IPS DF 19.7 (cell line): ENCODE measurements at places on chromosomes 5 and 9.

DNA sequence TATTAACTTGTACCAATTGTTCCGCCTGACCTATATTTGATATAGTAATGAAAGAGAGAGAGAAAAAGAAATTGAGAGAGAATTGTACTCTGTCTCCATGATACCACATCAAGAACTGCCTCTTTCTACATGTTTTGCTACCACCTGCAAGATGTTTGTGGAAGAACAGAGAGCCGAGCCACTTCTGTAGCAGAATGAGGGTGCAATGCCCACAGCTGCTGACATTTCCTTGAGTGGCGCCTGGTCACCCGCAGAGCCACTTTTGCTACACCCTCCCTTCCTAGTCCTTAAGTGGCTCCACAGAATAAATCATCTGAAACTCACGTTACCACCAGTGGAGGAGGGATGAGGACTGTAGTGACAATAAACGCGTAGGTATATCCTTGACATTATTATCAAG, 17.1 kb upstream of the FAM81B start:
- no peak for DNase-seq

- DNase-seq: peak; percentile 17
Observed at GRCh38 chr5:35815089-35815936, 41.4 kb upstream of the IL7R start.

GRCh38 chr9:89139455-89139854, 39.2 kb downstream of the SHC3 start:
- no peak for DNase-seq

GRCh38 chr5:28855626-28856025, 1817.2 kb upstream of the CDH9 start:
- no peak for DNase-seq

- no peak for DNase-seq
Observed at GRCh38 chr9:127776195-127776923, 2.1 kb downstream of the SH2D3C start.

- no peak for DNase-seq
Observed at GRCh38 chr9:18215626-18216025, 258.3 kb upstream of the ADAMTSL1 start.

GRCh38 chr5:99973779-99974178, 561.4 kb upstream of the FAM174A start:
- no peak for DNase-seq

DNA sequence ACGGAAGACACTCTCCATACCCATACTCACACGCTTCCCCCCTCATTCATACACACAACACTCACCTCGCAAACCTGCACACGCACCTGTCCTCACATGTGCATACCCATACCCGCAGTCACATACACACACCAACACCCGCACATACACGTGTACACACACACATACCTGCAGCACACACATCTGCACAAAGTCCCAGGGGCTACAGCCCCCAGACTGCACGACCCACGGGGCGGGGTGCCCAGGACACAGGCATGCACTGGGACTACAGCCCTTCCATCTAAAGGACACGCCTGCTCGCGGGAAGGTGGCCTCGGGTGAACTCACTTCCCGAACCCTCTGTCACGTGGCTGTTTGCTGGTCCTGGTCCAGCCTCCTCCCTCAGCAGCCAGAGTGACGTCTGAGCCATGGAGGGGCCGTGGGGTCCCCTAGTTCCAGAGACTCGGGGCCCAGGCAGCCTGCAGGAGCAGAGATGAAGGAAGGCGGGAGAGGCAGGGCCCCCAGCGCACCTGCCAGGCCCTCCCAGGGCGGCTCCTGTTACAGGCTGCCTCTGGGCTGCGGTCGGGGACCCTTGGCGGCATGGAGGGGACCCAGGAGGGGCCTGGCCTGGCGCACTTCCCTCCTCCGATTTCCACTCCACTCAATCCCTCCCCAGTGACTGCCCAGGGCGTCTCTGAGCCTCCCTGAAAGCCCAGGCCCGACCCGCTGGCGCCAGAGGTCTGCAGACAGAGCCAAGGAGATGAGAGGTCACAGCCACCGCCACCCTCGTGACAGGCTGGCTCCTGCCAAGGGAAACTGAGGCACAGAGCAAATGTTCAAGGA, 8.1 kb downstream of the SLC12A7 start:
- DNase-seq: no peak

- DNase-seq: no peak
Observed at GRCh38 chr5:162484986-162485385, 417.4 kb downstream of the GABRG2 start.

DNA sequence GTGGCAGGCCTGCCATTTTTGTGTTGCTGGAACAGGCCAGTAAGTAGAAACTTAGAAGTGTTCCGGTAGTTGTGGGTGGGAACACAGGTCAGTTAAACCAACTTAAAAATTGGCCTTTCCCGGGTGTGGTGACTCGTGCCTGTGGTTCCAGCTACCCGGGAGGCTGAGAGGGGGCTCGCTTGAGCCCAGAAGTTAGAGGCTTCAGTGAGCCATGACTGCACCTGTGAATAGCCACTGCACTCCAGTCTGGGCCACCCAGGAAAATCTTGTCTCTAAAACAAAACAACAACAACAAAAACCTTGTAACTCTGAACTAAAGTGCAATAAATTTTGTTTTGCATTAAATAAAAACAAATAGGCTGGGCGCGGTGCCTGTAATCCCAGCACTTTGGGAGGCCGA, 1.4 kb upstream of the NHP2 start:
- no peak for DNase-seq

DNA sequence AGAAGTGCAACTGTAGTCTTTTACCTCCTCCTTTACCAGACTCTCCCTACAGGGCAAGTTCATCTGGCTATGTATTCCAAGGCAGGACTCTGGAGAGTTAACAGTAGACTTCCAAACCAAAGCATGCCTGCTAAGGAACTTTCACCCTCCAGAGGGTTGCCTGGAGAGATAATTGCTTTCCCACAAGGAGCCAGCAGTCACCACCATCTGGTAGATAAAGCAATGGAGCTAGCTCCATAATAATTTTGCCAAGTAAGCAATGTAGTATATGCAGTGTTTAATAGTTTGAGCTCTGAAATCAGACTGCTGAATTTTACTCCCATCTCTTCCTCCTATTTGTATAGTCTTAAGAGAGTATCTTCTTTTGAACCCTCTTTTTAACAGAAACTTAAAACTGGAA, 566.8 kb upstream of the PTGER4 start:
- DNase-seq: no peak

- no peak for DNase-seq
Observed at GRCh38 chr9:109143881-109144562, 23.0 kb downstream of the FRRS1L start.

DNA sequence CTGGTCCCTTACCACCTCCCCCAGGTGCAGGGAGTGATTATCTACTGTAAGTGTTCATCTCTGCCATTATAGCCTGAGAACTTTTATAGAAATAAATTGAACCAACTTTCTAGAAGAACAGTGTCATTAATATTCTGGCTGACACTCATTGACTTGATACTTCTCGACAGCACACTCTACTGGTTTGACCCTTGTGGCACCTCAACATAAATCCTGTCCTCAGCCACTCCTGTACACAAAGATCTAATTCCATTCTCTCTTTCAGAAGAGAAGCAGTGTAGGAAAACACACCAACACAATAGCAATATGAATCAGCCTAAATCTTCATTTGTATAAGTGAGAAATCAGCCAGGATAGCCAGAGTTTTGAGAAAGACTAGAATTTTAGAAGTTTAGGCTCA, 417.7 kb downstream of the TAF11L14 start:
- no peak for DNase-seq

- DNase-seq: no peak
Observed at GRCh38 chr5:52996979-52997378, 7.8 kb downstream of the ITGA2 start.

DNA sequence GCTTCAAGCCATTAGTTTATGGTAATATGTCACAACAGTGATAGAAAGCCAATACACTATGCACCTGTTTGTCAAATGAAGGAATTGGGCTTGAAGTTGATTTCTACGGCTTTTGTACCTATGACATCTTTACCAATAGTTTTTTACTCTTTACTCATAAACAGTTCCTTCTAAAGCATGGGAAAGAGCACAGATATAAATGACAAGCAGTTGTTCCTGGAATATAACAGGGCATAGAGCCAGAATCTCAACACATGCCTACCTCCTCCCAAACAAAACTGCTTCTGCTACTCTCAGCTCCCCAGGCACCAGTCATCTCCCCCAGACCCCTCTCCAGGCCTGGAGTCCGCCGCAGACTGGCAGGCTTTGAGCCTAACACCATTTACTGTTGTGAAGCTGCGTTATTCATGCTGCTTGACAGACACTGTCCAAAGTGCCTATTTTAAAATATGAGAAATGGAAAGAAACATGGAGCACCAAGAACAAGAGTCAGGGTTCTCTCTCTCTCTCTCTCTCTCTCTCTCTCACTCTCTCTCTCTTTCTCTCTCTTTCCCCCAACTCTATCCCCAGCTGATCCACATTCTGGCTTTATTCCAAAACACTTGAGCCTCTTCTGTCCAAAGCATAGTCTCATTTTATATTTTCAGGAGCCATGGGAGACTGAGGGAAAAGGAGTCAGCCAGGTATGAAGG, 111.6 kb downstream of the ADRB2 start:
- no peak for DNase-seq
